ENCODE measurements at places on chromosomes 7 and 10.

- no peak for DNase-seq
These were observed 33.9 kb upstream of the ZNF273 start for GRCh38 chr7:64869121-64869725.

GRCh38 chr7:130938661-130939060 lies 204.7 kb upstream of the KLF14 start:
- DNase-seq, result no peak

GRCh38 chr7:152902054-152902453 lies 142.5 kb downstream of the ACTR3B start:
- DNase-seq, result no peak

- DNase-seq, result no peak
These were observed 54.9 kb downstream of the PDGFA start for GRCh38 chr7:464454-465401.

DNA sequence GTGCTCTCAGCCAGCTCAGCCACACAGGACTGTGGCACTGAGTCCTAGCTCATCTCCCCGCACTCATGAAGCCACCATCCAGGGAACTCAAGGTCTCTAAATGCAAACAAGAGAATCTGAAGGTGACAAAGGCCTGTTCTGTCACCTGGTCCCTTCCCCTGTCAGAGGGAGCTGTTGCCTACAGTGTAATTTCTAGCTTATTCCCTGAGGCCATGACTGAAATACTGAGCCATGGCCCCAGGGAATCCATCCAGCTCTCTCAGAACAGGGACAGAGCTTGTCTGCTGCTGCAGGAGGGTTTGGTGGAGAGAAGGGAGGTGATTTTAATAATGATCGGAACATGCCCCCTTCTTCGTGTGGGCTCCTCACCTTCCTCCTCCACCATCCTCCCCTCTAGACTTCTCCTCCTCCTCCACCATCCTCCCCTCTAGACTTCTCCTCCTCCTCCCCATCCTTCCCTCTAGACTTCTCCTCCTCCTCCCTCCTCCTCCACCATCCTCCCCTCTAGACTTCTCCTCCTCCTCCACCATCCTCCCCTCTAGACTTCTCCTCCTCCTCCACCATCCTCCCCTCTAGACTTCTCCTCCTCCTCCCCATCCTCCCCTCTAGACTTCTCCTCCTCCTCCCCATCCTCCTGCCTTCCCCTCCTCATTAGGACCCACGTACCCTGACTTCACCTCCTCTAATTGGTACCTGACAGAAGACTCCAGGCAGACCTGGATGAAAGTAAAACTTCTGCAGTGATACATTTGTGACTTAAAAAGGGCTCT lies 338.0 kb upstream of the MKI67 start:
- no peak for DNase-seq

Data from esophagus squamous epithelium (tissue), 5 donors.